ENCODE measurements at places on chromosomes 6 and 20.

DNA sequence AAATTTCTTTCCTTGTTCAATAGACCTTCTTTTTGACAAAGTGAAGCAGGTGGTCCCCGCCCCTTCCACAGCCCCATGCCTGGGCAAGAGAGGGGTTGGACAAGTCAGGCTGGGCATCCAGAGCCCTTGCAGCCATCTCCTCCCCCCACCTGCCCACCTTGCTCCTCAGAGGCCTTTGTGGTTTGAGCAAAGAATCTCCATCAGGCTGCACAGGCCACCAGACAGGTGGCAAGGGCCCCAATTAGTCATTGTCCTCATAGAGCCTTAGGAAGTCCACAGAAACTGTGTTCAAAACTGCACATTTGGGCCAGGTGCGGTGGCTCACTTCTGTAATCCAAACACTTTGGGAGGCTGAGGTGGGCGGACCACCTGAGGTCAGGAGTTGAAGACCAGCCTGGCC is 1.5 kb upstream of the MAPK13 start:
- no peak for DNase-seq

- peak; percentile 58 for DNase-seq
These were observed 367.1 kb downstream of the PREX1 start for GRCh38 chr20:48460681-48461080.

GRCh38 chr6:101083533-101084175 is 202.5 kb upstream of the ASCC3 start:
- DNase-seq, result no peak

- no peak for DNase-seq
These were observed 45.1 kb downstream of the KHDC1L start for GRCh38 chr6:73180076-73180738.

DNA sequence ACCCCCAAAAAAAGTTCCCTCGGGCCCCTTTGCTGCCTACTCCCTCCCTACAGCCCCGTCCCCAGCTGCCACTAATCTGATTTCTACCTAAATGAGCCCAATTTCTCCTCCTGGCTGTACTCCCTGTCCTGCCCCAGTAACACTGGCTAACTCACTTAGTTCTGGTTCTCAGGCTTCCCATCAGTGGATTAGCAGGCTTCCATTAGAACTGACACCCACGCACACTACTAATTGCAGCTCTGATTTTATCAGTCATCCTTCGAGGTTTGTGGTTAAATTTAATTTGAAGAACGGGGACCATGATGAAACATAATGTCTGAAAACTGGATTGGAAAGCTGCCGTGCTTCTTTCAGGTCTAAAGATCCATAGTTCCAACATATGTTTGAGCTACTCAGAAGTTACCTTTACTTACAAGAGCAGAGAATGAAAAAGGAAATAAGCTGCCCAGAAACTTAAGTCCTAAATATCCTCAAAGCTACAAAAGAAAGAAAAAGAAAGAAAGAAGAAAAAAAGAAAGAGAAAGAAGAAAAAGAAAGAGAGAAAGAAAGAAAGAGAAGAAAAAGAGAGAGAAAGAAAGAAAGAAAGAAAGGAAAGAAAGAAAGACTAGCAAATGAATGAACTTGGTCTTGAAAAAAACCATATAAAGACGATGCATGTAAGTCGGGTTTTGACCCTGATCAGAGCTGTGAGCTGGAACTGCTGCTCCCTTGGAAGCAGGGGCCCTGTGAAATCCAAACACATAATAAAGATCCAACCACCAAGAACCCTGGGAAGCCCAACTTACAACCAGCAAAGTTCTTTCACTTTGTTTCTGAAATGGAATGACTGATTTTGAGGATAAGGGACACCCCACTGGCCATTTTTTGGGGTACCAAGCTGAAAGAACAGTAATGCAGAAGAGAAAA is 51.7 kb downstream of the CNKSR3 start:
- DNase-seq, result no peak

- DNase-seq, result no peak
These were observed 137.5 kb downstream of the GMPR start for GRCh38 chr6:16375843-16376242.

DNA sequence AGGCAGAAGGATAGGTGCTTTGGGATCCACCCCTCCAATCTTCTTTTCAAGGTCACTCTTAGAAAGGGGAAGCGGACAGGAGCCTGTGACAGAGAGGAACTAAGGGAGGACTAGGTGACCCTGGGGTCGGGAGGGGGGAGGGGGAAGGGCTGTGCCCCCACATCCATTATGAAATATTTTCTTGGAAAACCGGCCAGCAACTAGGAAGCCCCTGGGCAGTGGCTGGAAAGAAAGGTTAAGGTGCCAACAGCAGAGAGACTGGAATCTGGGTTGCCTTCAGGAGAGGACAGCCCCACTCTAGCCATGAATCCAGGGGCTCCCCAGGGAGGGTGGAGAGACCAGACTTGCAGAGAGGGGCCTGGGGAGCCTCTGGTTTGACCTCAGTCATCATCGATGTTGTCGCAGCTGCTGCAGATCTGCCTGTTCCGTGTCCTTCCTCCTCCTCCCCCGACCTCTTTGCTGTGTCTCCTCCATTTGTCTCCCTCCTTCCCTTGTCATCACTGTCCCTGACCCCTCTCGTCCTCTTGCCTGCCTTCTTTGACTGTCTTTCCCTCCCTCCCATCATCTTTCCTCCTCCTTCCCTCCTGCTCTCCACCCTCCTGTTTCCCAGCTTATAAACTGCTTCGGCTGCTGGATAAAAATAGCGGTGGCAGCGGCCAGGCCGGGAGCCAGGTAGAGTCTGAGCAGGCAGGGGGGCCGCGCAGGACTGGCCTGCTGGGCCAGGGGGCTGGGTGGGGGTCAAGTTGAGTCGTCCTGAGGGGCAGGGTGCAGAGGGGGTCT is 3.2 kb downstream of the SLC29A1 start:
- peak; percentile 12 for DNase-seq

- no peak for DNase-seq
These were observed 93.6 kb upstream of the ADGRF1 start for GRCh38 chr6:47135772-47136171.

- peak; percentile 59 for DNase-seq
These were observed 504 bp downstream of the B4GALT5 start for GRCh38 chr20:49712996-49713752.

DNA sequence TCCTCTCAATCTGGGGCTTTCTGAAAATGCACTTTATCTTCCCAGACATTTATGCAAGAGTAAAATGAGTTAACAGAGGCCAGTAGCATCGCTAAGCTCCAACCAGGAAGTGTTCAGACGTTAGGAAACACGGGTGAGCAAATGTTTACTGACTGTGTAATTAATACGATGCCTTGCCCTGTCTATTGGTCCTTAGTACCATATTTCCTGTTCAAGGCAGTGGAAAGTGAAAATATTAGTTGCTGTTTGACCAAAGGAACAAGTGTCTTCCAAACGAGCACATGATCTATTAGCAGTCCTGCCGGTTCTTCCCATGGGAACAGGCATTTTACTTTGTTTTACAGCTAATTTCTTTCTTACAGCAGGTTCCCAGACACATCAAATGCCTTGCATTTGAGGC is 311.1 kb upstream of the JAG1 start:
- DNase-seq, result no peak

GRCh38 chr20:57169162-57169561 is 97.3 kb downstream of the BMP7 start:
- DNase-seq, result no peak

DNA sequence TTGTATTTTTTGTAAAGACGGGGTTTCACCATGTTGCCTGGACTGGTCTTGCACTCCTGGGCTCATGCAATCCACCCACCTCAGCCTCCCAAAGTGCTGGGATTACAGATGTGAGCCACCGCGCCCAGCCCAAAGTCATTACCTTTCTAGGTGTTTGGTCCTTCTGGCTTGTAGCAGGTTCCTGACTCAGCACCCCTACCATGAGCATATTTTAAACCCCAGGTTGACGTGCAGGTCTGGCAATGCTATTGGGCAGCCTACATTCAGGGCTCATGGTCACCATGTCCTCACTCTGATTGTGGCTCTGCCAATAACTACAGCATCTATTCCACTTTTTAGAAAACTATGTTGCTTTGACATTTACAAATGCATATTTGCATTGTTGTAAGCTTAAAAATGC is 59.4 kb downstream of the IPCEF1 start:
- DNase-seq, result no peak

DNA sequence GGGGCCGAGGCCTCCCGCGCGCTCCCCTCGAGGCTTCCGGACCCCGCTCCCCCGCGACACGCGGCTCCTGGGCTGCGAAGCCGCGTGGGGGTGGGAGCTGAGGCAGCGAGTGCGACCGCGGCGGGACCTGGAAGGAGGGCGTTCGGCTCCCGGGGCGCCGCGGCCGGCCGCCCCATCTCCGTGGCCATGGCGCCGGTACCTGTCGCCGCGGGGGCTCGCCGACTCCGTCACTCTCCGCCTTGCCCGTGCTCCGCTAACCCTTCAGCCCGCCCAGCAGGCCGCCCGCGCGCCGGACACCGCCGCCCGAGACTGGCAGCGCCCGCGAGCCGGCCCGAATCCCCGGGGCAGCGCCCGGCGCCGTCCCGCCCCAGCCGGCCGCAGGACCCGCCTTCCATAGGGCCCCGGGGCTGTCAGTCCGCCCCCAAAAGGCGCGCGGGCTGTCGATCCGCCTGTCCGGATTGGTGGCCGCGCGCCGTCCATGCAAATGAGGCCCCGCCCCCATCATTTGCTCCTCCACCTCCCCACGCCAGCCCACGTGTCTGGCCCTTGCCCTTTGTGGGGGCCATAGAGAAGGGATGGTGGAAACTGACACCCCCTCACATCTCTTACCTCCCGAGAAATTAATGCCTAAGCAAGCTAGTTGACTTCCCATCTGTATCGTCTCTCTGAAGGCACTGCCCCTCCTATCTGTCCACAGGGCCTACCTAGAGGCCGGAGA is at the start of gene FKBP5:
TSS of gene FKBP5 (minus strand) at position 311 of the 718 bp plus-strand sequence. CDS start 46,091 bp downstream, outside the sequence.
- peak; percentile 97 for DNase-seq

GRCh38 chr20:19370076-19371075 is 157.9 kb downstream of the SLC24A3 start:
- DNase-seq, result no peak

GRCh38 chr6:56169366-56169765 is 78.0 kb downstream of the COL21A1 start:
- DNase-seq, result no peak

- no peak for DNase-seq
These were observed 202.3 kb downstream of the DLL1 start for GRCh38 chr6:170088582-170088955.

DNA sequence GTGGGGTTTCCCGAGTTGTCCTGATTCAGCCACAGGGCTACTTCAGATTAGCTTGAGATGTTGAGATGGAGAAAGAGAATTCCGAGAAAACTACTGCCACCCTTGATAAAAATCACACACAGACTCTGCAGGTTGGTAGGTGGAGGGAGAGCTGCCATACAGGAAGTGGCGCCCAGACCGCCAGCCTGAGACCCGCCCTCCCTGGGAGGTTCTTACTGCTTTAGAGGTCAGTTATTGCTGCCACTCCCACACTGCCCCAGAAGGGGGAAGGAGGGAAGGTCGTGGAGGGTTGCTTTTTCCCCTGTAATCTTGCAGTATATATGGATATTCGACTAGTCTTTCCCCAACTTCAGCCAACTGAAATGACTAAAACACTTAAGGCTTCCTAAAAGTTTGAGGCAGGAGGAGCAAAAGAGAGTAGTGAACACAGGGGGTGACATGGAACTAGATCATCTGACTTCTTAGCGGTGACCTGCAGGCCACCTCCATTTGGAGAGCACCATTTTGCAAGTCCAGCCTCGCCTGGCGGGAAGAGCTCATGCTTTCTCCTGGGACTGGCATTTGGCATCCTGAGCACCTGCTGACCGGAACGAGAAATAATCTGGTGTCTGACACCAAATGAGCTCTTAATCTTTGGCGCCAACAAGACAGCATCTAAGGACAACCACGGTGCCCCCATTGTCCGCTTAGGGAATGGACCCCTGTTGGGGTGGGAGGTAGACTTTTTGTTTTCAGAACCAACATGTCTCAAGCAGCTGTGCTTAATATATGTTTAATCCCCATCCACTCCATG is 35.7 kb upstream of the SLC22A1 start:
- no peak for DNase-seq

GRCh38 chr6:166423781-166424180 is 41.0 kb upstream of the MPC1 start:
- no peak for DNase-seq

GRCh38 chr20:44504402-44505307 is 17.2 kb downstream of the SERINC3 start:
- DNase-seq, result no peak

- DNase-seq, result no peak
These were observed 22.5 kb downstream of the EYA2 start for GRCh38 chr20:46917155-46917554.

- DNase-seq, result no peak
These were observed 27.3 kb downstream of the PRSS35 start for GRCh38 chr6:83539678-83540077.

DNA sequence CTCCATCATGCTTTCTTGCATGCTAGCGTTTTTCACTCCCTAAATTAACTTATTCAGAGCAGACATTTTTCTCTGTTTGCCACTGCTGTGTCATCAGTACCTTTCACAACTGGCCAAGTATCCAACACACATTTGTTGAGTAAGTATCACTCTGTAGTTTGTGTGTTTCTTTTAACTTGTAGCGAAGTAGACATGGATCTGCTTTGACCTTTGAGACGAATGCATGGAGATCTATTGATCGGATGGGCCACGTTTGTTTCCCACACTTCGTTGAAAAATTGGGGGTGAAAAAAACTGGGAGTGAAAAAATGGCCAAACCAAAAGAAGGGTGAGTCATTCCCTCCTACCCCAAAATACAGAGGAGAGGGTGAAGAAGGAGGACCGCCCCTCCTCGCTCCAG is 12.9 kb upstream of the SLC9A8 start:
- DNase-seq, result no peak

- DNase-seq, result peak; percentile 58
These were observed 29.7 kb upstream of the CD93 start for GRCh38 chr20:23115822-23116221.

DNA sequence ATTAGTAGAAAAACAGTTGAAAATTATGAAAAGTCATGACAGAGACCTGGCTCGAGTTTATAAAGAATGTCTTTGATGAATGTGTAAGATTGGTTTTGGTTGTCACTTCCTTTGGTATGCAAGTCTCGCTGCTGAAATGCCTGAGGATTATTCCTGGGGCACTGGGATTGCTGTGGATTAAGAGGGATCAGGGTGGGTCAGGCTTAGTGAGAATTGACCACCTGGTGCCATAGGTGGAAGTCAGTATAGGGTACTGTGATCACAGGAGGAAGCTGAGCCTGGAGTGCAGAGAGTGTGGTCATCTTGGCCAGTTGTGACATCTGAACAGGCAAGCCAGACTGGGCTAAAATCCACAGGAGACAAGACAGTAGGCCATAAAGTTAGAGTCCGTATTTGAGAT is 34.9 kb downstream of the CEP43 start:
- DNase-seq, result no peak

GRCh38 chr6:139129284-139129683 is 5.6 kb upstream of the HECA start:
- DNase-seq, result no peak

DNA sequence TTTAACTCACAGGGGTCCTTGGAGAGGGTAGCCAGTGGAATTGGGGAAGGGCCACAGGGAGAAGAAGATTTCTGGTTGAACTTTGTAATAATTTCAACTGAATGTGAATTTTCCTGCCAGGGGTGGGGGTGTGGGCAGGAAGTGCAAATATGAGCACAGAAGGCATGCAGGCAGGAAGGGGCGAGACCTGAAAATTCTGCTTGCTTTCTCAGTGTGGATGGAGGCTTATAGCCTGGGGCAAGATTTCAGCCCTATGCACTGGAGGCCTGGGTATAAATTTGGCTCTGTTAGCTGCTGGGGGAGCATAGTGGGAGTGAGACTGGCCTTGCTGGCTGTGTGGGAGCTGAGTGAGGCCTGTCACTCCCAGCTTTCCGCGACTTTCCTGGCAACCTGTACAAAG is 54.4 kb downstream of the PERP start:
- DNase-seq, result no peak

- DNase-seq, result no peak
These were observed 18.9 kb downstream of the TTBK1 start for GRCh38 chr6:43262000-43262779.

GRCh38 chr6:124822204-124822613 is 140.0 kb upstream of the RNF217 start:
- no peak for DNase-seq
